ENCODE measurements at places on chromosomes 12 and 14. TPM values are rescaled to one million over a fixed set of nuclear protein-coding genes. Genes with fewer than 3 reads are reported as not detected.

FGFR1OP2 gene
- total RNA-seq: 29.6 TPM

KRT71 gene
- not detected for total RNA-seq

DNA sequence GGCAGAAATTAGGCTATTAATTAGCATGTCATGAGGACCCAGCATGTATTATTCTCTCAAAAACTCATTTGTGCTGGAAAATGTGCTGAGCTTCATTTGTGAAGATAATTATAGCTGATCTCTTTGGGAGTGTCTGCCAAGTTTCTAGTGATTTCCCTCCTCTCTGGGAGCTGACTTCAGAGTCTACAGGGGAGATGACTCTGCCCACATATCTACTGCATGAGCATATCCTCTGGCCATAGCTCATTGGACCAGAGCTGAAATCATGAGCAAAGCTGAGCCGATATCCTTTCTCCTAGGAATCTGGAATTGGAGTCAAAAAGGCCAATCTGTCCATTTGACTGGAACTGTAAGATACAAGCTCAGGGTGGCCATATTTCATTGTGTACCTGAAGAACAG is 5.9 kb downstream of the CCDC198 start:
- H3K27ac ChIP-seq: no peak overlapping the region
- no peak for DNase-seq
- no peaks in the 10 kb centered on the region for H3K4me1 ChIP-seq
- H3K36me3 ChIP-seq: no peaks in the 10 kb centered on the region
- H3K4me3 ChIP-seq: no peak overlapping the region

DNA sequence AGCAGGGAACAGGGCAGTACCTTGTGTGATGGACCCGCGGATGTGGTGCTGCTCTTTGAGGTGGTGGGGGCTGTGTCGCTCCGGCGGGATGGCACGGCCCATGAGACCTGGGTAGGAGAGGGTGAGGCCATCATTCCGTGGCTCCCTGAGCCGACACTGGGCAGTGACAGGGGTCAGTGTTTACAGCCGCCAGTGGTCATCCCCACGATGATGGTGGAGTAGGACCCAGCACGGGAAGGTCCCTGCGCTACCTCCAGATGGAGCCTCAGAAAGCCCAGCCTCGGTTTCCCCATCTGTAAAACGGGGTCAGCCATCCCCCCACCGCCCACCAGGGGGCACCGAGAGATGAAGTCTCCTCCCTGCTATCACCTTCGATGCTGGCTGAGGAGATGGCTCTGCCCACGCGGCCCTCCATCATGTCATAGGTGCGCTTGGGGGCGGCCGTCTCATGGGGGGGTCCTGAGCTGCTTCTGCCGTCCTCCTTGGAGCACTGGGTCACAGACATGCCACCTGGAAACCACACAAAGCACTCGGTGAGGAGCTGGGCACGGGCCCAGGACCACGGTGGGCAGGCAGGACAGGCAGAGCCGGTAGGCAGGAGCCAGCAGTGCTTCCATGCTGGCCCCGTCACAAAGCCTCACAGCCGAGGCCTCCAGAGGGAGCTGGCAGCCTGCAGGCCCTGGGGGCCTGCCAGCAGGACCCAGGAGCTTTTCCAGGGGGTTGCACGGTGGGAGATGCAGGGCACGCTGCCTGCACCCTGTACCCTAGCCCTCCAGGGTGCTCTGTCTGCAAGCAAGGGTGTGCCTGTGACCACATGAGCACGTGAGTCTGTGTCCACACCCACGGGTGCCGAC is 53.1 kb downstream of the RFLNA start:
- no peaks in the 10 kb centered on the region for H3K4me1 ChIP-seq
- no peak overlapping the region for H3K27ac ChIP-seq
- DNase-seq: no peak
- H3K4me3 ChIP-seq: no peak overlapping the region
- H3K36me3 ChIP-seq: peaks cover 16% of the 10 kb centered on the region

DNA sequence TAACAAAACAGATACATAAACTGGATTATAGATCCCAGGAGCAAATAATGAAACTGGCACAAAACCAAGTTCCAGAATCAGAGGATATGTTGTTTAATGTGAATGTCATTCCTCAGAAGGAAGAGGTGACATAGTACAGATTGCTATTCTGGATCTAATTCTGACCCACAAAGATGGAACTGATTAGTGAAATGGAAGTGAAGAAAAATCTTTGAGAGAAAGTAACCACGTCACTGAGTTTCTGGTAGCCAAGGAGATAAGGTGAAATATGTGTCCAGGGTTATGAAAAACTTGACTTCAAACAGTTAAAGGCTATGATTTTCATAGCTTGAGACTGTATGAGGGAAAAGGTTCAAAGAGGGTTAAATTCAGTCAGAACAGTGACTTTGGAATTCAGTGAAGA is 8.3 kb downstream of the OR10AD1 start:
- H3K4me1 ChIP-seq: peaks cover 20% of the 10 kb centered on the region
- H3K36me3 ChIP-seq: no peaks in the 10 kb centered on the region
- H3K4me3 ChIP-seq: no peak overlapping the region
- no peaks in the 10 kb centered on the region for H3K27me3 ChIP-seq
- DNase-seq: no peak
- H3K27ac ChIP-seq: no peak overlapping the region

GRCh38 chr14:46368275-46368674 is 283.3 kb downstream of the RPL10L start:
- no peaks in the 10 kb centered on the region for H3K27me3 ChIP-seq
- DNase-seq: no peak
- no peak overlapping the region for H3K4me3 ChIP-seq
- no peaks in the 10 kb centered on the region for H3K36me3 ChIP-seq

DNA sequence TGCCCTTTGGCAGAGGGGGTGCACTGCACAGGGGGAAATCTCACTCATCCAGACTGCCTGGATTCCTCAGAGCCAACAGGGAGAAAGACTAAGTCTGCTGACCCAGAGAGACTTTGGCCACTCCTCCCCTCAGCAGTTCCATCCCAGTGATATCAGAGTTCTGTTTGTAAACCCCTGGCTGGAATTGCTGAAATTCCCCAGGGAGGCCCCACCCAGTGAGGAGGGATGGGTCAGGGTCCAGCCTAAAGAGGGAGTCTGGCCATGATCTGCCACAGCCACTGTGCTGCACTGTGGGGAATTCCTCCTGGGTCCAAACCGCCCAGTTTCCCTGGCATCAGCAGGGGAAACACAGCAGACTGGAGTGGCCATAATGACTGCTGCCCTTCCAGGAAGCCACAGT is 54.9 kb upstream of the USP15 start:
- no peak overlapping the region for H3K4me3 ChIP-seq
- DNase-seq: no peak
- no peak overlapping the region for H3K27ac ChIP-seq
- H3K36me3 ChIP-seq: no peaks in the 10 kb centered on the region

DNA sequence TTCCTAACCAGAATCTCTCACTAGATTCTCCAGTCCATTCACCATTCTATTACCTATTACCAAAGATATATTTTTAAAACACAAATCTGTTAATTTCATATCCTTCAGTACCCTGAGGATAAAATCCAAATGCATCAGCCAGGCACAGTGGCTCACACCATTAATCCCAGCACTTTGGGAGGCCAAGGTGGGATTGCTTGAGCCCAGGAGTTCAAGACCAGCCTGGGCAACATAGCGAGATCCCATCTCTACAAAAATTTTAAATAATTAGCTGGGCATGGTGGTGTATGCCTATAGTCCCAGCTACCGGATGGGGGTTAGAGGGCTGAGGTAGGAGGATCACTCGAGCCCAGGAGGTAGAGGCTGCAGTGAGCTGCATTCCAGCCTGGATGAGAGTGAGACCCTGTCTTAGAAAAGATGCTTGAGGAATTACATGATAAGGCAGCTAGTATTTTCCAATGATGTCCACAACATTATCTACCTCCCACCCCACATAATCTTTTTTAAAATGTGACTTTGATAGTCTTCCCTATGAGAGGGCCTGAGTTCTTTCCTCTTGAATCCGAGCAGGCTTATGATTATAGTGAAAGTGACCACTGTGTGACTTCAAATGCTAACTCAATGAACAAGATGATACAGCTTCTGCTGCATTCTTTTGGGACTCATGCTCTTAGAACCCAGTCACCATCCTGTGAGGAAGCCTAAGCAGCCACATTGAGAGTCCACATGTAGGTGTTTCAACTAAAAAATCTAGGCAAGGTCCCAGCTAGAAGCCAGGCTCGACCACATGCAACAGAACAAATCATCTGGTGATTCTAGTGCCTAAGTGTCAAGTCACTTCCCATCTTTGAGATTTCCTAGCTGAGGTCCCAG is 18.0 kb downstream of the HECTD1 start:
- DNase-seq: no peak
- H3K27ac ChIP-seq: no peak overlapping the region
- H3K27me3 ChIP-seq: no peaks in the 10 kb centered on the region
- 0 out of 2 replicates have a peak, but pooled peaks cover 3% of the 10 kb centered on the region for H3K36me3 ChIP-seq
- H3K4me3 ChIP-seq: no peak overlapping the region

DNA sequence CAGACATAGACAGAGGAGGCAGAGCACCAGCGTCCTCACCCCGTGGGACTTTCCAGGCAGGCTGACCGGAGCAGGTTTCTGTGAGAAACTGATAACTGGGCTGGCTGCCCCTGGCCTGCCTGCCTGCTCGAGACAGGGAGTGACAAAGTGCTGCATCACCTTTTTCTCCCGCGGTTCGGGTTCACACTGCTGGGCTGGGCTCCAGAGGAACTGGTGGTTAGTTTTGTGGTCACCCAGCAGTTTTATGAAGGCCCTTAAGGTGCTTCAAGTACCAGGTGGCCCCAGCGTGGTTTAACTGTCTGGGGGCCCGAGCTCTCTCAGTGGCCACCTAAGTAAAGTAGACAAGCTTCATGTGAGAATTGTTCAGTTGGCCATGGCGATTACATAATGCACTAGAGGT is 1073.6 kb downstream of the BCL11B start:
- no peaks in the 10 kb centered on the region for H3K27me3 ChIP-seq
- no peak for DNase-seq
- H3K4me3 ChIP-seq: no peak overlapping the region
- H3K36me3 ChIP-seq: no peaks in the 10 kb centered on the region
- H3K27ac ChIP-seq: no peak overlapping the region

DNA sequence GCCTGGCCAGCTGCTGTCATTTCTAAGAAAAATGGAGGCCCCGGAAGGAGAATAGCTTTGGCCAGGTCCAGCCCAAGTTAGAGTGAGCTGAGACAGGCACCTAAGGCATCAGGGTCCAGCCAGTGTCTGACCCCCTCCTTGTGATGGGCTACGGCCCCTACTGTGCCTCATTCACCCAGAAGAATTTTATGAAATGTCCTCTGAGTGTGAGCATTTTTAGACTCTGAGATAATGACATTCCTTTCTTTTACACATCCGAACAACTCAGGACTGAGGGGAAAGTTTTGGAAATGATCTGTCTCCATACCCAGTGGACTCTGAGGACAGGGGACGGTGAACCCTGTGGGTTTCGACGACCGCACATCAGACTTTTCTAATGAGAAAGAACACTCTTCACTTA is 50.4 kb downstream of the SLC24A4 start:
- no peak overlapping the region for H3K4me3 ChIP-seq
- H3K4me1 ChIP-seq: no peaks in the 10 kb centered on the region
- no peak overlapping the region for H3K27ac ChIP-seq
- H3K27me3 ChIP-seq: 0 out of 2 replicates have a peak, but pooled peaks cover 4% of the 10 kb centered on the region
- no peak for DNase-seq

GRCh38 chr12:90226211-90226610 is 517.6 kb upstream of the ATP2B1 start:
- no peaks in the 10 kb centered on the region for H3K4me1 ChIP-seq
- H3K36me3 ChIP-seq: no peaks in the 10 kb centered on the region
- H3K4me3 ChIP-seq: no peak overlapping the region
- DNase-seq: no peak

DNA sequence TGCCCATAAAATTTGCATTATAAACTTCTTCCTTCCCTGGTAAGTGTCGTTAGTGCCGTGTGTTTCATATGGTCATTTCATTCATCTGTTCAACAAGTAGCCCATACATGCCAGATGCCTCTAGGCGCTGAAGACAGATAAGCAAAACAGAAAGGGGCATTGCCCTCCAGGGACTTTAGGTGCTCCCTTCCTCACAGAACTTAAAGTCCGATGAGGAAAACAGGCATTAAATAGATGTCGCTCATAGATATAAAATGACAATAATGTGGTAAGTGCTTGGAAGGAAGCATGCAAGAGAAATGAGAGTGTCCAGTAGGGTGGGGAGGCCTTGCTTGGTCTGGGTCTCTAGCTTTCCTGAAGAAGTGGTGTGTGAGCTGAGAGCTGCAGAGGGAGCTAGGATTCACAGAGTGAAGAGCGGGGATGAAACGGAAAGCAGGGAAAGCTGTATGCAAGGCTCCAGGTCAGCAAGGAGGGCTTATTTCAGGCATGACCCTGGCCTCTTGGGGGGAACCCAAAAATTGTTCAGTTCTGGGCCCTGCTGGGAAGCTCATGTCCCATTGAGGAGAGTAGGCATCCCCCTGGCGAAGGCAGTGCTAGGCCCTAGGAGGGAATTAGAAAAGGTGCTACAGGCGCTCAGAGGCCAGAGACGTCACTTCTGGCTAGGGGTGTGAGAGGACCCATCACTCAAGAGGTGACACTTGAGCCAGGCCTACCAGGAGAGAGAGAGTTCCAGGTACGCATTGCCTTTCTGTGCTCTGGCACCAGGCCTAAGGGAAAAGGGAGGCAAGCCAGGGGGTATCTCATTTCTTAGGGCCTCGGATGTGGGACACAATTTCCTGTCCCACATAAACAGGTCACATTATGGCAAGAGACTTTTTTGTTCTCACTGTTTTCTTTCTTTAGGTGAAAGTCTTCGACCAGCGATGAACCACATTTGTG is 11.9 kb downstream of the UBE3B start:
- no peaks in the 10 kb centered on the region for H3K27me3 ChIP-seq
- DNase-seq: no peak
- H3K4me3 ChIP-seq: no peak overlapping the region
- H3K36me3 ChIP-seq: peaks cover 26% of the 10 kb centered on the region
- no peak overlapping the region for H3K27ac ChIP-seq
- no peaks in the 10 kb centered on the region for H3K4me1 ChIP-seq

GRCh38 chr14:60639674-60640073 is 9.6 kb downstream of the SIX1 start:
- no peaks in the 10 kb centered on the region for H3K36me3 ChIP-seq
- no peak overlapping the region for H3K27ac ChIP-seq
- H3K4me3 ChIP-seq: no peak overlapping the region
- no peak for DNase-seq
- H3K27me3 ChIP-seq: no peaks in the 10 kb centered on the region

Data from HCT116 (cell line).